ENCODE measurements at places on chromosomes 5 and 9.
A peak's percentile ranks its signal among the peaks of the same experiment; 100 is the strongest.

DNA sequence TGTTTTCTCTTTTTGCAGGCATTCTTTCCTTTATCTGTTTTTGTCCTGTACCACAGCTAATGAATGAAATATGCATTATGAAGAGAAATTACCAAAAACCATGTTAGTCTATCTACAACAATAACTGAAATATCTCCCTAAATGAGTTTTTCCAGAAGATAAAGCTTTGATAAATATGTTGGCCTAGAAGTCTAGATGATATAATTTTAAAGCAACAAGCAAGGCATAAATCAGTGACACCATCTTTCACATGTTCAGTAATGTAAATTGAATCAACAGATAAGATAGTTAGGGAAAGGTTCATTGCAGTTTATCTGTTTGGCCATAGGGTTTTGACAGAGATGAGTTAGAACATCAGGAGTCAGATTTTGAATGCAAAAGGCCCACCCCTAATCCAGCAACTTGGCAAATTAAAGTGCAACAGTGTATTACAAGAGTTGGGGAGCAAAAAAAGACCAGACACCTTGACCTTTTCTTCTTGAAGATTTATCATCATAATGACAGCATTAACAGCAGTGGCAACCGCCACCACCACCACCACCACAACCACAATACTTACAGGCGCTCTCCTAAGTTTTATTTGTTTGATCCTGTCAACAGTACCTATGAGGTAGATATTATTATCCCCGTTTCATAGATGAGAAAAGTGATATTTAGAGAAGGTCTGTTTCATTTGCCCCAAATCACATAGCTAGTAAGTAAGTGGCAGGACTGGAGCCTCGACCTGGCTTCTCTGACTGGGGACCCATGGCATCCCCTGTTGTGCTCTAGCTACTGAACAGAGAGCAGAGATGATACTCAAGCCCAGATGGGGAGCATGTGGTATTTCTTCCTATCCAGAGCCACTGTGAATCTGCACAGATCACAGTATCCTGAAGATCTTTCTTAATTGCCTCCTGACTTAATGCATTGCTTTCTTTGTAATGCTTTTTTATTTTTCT, 122.8 kb upstream of the DHFR start:
- DNase-seq: no peak

DNA sequence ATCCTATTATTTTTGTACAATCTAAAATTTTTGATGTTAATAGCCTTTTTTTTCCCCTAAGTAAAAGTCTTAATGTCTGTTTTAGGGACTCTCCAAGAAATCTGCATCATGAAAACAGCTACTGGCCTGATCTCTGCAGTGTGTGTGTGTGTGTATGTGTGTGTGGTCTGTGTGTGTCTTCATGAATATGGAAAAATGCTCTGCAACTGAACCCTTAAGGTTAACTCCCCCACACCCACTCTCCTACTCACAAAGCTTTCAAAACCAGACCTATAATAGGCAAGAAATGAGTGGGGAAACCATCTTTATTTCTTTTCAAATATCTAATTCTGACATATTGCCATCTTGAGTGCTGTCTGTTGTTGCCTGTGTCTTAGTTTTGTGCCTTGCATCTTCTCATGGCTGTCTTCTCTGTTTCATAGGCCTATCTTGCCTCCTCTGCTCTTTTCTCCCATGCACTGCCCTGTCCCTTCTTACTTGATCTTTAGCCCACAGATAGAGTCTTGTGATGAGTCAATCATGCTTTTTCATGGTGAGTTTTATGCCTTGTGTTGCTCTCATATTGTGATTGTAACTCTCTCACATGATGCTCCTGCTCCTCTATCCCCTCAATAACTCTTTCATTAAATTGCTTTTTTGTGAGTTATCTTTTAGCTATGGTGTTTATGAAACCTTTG, 68.3 kb downstream of the CHSY3 start:
- DNase-seq: no peak

- DNase-seq: no peak
Observed at GRCh38 chr5:37370550-37370863, 399 bp downstream of the NUP155 start.

GRCh38 chr5:24232041-24232440, 412.7 kb downstream of the CDH10 start:
- DNase-seq: no peak

DNA sequence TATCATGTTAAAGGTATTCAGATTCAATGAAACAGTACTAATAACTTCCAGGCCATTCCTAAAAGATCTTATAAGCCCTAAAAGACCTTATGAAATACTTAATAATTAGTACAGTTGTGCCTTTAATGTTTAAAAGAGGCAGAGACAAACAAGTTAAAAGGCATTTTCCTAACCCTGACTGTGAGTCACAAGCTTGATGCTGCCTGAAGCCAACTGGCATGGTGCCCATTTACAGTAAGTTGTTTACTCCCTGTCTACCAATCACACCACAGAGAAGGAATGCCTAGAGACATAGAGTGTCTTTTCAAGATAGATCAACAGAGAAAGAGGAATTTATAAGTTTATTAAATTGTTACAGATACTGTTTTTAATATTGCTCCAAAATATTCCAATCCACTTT, 47.8 kb downstream of the NR3C1 start:
- peak; percentile 39 for DNase-seq

GRCh38 chr9:81517954-81518353, 171.4 kb downstream of the TLE1 start:
- DNase-seq: no peak

GRCh38 chr5:112210430-112211005, 208.6 kb downstream of the EPB41L4A start:
- no peak for DNase-seq

GRCh38 chr9:88280816-88281382, 107.3 kb upstream of the SPIN1 start:
- DNase-seq: no peak

GRCh38 chr5:98102936-98103335, 670.5 kb upstream of the RGMB start:
- DNase-seq: no peak

DNA sequence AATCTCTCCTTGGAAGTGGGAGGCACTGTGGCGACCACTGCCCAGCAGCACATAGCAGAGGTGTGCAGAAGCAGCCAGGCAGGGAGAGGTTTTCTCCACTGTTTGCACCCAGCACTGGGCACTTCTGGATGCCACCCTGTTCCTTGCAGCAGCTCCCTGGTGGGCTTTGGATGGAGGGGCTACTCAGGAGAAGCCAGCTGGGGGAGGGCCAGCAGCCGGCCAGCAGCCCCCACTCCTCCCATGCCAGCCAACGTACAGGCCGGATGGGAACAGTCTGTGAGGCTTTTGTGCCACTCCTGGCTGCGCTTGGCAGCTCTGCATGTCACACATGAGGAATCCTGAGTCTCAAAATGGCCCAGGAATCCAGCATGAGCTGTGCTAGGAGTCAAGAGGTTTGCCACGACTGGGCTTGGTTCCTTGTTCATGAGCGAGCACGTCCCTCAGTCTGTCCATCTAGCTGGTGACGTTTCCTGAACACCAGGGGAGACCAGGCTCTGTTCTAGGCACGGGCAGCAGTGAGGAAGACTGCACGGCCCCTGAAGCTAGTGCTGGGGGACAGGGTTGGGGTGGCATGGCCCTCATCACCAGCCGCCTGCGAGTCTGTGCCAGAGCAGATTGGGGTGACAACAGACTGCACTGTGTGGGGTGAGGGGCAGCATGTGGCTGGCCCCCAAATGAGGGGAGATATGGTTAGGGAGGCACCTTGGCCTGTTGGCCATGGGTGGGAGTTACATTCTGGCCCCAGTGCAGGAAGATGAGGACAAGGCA, 10.1 kb downstream of the PHF2 start:
- no peak for DNase-seq

DNA sequence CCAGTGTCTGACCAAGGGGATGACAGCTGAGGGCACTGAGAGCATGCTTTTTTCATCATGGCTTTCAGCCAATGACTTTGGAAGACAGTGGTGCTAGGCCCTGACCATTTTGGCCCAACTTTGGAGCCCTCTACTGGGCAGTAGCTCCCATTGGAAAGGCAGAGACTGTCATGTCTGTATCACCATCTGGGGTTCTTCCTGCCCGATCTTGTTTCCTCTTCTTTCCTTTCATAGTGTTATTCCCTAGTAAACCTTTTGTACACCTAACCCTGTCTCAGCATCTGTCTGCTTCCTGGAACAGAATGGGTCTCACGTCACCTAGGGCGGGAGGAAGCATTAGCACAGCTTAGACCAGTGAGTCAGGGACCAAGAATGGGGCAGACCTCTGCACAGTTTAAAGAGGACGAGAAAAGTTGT, 97.4 kb upstream of the MAST4 start:
- DNase-seq: no peak

DNA sequence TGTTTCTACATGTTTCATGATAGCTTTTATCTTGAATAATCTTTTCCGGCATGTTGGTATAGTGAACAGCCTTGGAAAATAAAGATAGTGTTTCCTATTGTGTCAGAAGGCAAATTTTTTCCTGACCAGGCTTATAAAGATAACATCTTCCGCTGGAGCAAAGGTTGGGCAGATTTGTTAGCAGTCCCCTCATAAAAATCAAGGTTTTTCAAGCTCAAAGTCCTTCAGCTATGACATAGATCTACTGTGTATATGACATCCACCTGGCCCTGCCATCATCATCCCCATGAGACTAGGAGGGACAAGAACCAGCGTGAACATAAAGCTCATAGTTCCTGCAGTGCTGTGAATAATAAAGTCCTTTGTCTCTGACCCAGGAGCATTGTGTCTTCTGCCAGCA, 30.4 kb upstream of the OTULINL start:
- DNase-seq: no peak

DNA sequence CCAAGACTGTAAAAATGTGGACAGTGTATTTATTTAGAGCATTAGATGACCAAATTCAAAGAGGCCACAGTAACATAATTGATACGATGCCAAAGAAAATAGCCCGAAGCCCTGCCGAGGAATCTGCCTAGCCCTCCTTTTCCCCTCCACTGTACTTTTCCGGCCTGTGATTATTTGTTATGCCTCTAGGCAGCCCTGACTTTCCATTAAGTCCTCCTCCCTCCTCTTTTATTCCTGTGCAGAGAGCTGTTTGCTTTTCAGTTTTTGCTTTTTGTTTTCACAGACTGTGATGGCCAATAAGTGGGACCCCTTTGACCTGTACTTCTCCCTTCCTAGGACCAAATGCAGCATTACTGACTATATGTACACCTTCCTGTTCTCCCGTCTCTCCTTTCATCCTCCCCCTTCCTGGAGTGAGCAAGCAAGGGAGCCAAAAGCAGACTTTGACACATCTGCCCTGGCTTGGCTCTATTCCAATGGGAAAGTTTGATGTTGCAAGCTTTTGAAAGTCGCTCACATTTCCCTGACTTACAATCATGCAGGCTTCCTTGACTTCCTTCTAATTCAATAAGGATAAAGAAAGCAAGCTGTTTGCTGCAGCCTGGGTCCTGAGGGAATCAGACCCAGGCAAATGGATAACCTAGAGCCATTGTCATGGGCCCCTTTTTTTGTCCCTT, 76.1 kb downstream of the NREP start:
- no peak for DNase-seq

GRCh38 chr9:16386007-16386826, 484.3 kb downstream of the BNC2 start:
- DNase-seq: no peak

GRCh38 chr5:160213537-160213936, 15.8 kb upstream of the FABP6 start:
- no peak for DNase-seq

GRCh38 chr9:7239708-7240107, 481.9 kb downstream of the KDM4C start:
- DNase-seq: no peak

GRCh38 chr5:69492391-69492922, at the start of gene OCLN:
TSS of gene OCLN (plus strand) at chr5:69492790. CDS start at chr5:69504245, 11,455 bp downstream.
- DNase-seq: no peak

- DNase-seq: no peak
Observed at GRCh38 chr9:104784098-104784497, 20.2 kb downstream of the NIPSNAP3B start.

DNA sequence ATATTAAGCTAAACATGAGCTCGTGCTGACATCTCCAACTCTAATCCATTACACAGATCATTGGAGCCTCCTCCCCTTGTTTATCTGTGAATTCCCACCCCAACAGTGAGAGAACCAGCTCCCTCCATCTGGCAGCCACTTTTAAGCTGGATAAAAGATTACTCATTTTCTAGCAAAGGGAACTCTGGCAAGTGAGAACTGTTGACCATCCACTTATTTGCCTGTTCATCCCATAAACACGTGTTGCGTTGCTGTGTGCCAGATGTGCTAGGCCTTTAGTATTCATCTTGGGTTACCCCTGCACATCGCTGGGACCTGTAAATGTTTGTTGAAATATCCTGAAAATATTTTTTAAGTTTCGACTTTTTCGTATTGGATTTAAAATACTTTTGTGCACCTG, 2.4 kb upstream of the TOR1A start:
- DNase-seq: no peak

- no peak for DNase-seq
Observed at GRCh38 chr5:74122175-74122574, 496.2 kb downstream of the ARHGEF28 start.

DNA sequence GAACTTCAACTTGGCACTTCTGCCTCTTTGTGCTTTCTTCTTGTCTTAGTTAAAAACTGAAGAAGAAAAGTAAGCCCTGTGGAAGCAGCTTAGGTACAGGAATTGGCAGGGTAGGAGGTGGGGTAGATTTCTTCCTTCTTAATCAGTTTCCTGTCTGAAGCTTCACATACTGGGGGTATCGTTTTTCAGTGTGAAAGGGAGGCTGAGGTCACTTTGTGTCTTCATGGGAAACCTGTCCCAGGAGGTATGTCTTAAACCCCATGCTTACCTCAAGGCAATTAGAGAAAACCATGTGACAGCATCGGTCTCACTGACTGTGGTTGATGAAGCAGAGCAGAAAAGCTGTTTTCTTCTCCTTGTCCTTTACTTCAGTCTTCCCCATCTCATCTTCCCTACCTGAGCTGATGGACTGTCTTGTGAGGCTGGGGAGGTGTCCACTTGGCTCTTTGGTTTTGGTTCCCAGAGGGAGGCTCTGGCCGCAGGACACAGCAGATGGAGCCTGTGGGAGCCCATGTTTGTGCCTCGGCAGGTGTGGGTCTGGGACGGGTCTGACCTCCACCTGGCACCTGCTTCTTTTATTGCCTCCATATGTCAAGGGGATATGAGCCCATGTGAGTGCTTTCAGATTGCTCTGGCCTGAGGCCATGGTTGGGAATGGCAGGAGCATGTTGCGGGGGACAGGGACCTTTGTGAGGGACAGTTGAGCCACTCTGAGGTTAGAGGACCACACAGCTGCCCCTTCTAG, 47.0 kb downstream of the SH3GL2 start:
- DNase-seq: no peak

DNA sequence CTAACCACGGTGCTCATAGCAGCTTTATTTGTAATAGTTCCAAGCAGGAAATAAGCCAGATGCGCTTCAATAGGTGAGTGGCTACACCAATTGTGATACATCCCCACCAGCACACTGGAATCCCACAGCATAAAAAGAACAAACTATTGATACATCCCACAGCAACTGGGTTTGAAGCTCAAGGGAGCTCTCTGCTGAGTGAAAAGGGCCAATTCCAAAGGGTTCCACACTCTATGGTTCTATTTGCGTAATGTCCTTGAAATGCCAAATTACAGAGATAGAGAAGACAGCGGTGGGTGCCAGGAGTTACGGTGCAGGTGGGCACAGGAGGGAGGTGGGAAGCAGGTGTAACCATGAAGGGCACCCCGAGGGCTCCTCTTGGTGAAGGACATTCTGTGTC, 155.3 kb upstream of the PPP1R26 start:
- DNase-seq: no peak

GRCh38 chr9:114616684-114617520, 5.8 kb downstream of the TMEM268 start:
- no peak for DNase-seq

- DNase-seq: no peak
Observed at GRCh38 chr9:108854641-108855528, 901 bp downstream of the ACTL7B start.

- no peak for DNase-seq
Observed at GRCh38 chr9:135879619-135880018, 27.7 kb downstream of the CAMSAP1 start.
